ENCODE measurements at places on chromosomes 6 and 20.

DNA sequence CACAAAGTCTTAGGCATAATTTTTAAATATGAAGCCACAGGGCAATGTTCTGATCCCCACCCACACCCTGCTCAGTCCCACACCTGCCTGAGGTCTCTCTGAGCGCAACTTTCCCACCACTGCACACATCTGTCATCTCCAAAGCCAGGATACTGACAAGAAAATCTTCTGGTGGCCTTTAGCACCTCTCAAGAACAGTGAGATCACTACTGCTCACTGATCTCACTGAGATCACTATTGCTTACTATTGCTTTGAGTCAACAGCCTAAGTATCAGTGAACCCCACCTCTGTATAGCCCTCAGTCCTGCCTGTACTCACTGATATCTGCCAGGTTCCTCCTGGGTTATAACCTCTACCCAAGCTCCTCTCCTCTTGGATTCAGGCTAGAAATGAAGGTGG, 6.4 kb downstream of the TNFRSF21 start:
- no peak for DNase-seq

- DNase-seq = no peak
Observed at GRCh38 chr6:44086931-44087574, 40.2 kb downstream of the MRPL14 start.

DNA sequence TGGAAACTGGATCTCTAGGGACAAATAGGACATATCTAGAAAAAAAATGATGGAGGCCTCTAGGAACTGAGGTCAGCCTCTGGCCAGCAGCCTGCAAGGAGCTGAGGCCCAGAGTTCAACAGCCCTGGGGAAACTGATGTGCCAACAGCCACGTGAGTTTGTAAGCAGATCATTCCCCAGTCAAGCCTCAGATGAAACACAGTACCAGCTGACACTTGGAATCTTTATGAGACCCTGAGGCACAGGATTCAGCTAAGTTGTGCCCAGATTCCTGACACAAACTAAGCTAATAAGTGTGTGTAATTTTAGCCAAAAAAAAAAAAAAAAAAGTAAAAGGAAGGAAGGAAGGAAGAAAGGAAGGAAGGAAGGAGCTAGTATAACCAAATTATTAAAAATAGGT, 1059.8 kb upstream of the MAP3K7 start:
- no peak for DNase-seq

- no peak for DNase-seq
Observed at GRCh38 chr20:51376111-51376510, 166.4 kb downstream of the NFATC2 start.

DNA sequence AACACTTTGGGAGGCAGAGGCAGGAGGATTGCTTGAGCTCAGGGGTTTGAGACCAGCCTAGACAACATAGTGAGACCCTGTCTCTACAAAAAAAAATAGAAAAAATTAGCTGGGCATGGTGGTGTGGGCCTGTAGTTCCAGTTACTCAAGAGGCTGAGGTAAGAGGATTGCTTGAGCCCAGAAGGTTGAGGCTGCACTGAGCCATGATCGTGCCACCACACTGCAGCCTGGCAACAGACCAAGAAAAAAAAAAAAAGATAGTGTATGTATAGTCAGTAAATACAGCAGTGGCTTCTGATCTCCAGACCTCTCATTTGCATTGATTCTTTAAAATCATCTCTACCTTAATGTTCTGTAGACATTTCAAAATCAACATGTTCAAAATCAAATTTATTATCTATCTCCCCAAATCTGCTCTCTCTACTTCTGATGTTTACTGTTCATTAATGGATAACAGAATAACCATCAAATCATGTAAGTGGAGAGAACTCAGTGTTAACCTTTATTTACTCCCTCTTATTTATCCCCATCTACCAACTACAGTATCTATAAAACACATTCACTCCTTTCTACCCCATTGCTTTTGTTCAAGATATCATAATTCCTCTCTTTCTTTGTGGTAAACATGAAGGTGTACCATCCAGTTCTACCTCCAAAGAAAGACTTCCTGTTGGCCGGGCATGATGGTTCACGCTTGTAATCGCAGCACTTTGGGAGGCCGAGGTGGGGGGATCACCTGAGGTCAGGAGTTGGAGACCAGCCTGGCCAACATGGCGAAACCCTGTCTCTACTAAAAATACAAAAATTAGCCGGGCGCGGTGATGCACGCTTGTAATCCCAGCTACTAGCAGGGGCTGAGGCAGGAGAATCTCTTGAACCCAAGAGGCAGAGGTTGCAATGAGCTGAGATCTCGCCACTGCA, 7.7 kb downstream of the PROCR start:
- DNase-seq = no peak

GRCh38 chr20:14919501-14920081, 582.2 kb upstream of the FLRT3 start:
- DNase-seq = no peak

DNA sequence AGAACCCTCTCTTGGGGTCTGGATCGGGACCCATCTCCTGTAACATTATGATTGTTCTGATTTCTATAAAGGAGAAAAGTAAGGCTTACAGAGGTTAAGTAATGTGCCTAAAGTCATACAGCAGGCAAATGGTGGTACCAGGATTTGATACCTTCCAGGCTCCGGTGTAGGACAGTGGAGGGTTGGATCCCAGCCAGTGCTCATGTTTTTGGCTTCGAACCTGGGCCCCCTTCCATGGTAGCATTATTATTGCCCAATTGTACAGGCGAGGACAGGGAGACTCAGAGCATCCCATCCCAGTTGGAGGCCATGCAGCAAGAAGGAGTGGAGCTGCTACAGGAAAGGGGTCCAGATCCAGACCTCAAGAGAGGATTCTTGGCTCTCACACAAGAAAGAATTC, 202.7 kb downstream of the TFAP2C start:
- DNase-seq = no peak

GRCh38 chr6:19697744-19698290, 139.4 kb upstream of the ID4 start:
- DNase-seq = no peak

GRCh38 chr20:34105978-34106675, 5.9 kb downstream of the EIF2S2 start:
- DNase-seq = no peak

GRCh38 chr20:25223179-25223661, 24.7 kb upstream of the PYGB start:
- peak; percentile 23 for DNase-seq

- DNase-seq = peak; percentile 57
Observed at GRCh38 chr6:24935366-24936152, at the start of gene RIPOR2. Gene RIPOR2, minus strand, starts transcription at chr6:24935960. Its CDS starts 62 bp downstream, at chr6:24935898.

GRCh38 chr6:68778356-68779020, 143.4 kb downstream of the ADGRB3 start:
- no peak for DNase-seq

DNA sequence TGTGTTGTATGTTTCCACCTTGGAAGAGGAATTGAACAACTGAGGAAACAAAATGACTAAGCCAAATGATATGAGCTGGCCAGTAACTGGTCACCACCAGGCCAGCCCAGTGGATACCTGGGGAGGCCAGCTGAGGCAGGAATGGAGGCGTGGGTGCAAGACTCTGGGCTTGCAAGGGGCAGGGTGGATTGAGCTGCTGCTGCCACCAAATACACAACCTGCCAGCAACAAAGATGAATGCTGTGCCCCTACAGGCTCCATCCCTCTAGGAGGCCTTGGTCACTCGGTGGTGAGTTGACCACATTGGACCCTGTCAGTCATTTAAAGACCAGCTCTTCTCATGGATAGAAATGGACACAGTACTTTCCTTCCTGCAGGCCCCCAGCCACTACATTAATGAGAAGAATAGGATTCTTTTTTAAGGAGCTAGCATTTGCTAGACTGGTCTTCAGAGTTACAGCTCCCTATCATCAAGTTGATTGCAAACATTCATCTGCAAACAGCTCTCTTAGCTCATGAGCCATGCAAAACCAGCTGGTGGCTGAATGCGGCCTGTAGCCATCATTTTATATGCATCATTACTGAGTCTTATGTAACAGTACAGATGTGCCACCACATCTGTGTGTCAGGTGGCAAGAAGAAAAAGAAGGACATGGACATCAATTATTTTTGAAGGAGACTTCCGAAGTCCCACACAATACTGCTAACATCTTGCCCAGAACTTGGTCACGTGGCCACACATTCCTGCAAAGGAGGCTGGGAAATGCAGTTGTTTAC, 26.3 kb upstream of the SLC22A3 start:
- DNase-seq = no peak

- no peak for DNase-seq
Observed at GRCh38 chr6:154457046-154457713, 53.3 kb downstream of the CNKSR3 start.

DNA sequence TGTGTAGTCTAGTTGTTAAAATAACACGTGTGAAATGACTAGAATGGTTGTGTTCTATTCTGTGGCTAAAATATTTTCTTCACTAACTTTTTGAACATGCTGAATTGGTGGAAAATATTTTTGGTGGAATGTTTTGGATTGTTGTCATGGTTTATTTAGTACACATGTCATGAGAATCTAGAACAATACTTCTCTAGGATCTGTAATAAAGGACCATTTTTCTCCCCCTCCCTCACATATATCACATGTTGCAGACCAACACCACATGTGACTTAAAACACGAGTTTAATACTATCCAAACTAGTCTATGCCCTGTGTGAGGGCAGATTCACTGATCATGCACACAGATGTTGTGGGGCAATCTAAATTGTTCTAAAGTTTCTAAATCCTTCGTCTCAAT, 29.2 kb downstream of the FIG4 start:
- DNase-seq = no peak

GRCh38 chr20:45444050-45444449, 25.5 kb upstream of the WFDC2 start:
- DNase-seq = no peak

- no peak for DNase-seq
Observed at GRCh38 chr6:149907317-149907716, 9.4 kb upstream of the RAET1E start.

GRCh38 chr6:24330137-24330732, 27.6 kb downstream of the DCDC2 start:
- DNase-seq = no peak

DNA sequence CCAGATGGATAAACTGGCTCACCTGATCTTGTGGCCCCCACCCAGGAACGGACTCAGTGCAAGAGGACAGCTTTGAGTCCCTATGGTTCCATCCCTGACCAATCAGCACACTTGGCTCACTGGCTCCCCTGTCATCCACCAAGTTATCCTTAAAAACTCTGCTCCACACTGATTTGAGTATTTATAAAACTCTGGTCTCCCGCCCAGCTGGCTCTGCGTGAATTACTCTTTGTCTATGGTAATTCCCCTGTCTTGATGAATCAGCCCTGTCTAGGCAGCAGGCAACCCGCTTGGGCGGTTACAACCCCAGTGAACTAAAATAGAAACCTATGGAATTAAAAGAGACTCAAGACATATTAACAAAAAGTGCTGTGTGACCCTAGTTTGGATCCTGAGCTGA, 38.1 kb upstream of the CD83 start:
- DNase-seq = no peak

GRCh38 chr20:22243067-22243466, 341.3 kb downstream of the FOXA2 start:
- DNase-seq = no peak

DNA sequence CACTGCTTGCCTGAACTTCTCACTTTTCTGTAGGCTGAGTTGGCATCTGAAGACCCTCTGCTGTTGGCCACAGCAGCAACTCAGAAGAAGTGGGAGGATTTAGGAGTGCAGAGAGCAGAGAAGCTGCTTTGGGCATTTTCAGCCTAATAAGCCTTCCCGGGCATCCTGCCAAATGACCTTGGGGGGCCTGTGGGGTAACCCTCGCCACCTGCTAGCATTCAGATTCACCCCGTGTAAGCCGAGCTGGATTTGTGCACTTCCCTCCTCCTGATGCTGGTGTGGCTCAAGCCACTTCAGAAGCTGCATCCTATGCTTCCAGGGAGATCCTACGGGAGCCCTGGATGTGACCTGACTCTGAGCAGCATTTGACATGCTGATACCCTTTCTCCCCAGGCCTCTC, 114.8 kb downstream of the LRFN2 start:
- DNase-seq = no peak

GRCh38 chr6:40188931-40189330, 254.7 kb upstream of the MOCS1 start:
- DNase-seq = no peak

DNA sequence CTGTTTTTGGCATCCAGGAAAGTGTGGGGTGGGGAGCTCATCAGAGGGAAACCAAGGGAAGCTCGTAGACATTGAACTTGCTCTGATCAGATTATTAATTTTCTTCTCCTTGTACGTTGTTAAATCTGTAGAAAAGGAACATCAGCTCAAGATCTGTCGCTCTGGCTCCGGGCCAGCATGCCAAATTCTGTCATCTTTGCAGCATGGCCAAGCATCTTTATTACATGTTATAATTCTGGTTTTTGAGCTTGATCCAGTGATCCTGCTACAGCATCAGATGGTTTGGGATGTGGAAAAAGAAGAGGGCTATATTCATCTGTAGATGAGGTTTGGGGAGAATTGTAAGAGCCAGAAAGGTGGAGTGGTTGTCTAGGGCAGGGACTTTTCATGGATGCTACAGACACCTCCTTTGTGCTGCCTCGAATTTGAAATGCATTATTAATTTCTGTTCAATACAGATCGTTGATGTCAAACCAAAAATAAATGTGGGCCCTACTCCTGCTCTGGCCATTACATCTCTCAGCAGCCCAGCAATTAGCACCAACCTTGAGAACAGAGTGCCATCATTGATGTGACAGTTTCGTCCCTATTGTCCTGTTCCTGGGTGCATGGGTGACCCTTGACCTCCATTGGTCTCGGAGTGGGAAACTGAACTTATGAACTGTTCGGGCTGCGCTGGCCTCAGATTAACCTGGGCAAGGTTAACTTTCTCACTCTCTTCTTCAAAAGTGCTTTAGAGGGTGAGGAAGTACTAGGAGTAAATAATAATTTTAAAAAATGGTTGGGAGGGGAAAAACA, 250.8 kb downstream of the SOX4 start:
- no peak for DNase-seq

DNA sequence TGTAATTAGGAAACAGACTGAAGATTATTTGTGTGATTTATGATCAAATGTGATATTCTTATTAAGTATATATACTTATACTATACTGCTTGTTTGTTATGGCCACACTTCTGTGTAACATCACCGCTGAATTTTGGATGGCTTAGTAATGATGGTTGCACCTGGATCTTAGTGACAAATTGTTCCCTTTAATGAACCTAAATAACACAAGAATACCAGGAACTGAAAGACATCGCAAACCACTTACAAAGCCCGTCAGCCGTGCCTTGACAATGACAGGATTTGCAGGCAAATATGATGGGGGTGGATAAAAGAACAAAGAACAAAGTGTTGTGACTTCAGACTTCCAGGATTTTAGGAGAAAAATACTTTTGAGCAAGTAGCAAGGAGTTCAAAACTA, 67.1 kb downstream of the LAMP5 start:
- no peak for DNase-seq

DNA sequence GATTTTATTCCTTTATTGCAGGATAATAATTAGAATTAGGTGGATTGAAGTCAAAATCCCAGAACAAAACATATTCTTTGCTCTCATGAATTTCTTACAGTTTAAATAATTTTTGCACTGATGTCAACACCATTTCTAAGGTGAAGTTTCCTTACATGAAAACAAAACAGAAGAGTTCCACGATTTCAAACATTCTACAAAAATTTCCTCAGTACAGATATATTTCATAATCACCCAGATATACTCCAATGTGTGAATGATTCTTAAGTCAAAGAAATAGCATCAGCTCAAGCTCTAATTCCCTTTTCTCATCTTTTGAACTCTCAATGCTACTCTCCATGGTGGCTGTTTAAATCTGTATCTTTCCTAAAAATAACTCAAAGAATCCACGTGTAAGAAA, 39.5 kb upstream of the THBS2 start:
- DNase-seq = no peak
